Stimulated activated CD4-positive, alpha-beta T cell treated with anti-CD3 and anti-CD28 coated beads, Interleukin-2, amount 100 ng/mL, for 4 hours (primary cell): ENCODE measurements at places on chromosomes 16 and 17.
A peak's percentile ranks its signal among the peaks of the same experiment; 100 is the strongest.

DNA sequence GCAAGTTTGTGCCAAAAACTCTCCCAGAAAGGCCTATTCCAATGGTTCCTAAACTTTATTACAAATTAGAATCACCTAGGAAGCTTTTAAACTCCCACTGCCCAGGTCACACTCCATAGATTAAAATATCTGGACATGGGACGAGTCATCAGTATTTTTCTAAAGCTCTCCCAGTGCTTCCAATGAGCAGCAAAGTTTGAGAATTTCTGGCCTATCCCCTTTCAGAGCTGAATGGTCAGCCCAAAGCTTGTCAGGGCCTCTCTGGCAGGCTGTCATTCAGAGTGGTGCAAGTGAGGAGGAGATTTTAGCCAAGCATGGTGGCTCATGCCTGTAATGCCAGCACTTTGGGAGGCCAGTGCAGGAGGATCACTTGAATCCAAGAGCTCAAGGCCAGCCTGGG, 2.4 kb downstream of the BCL6B start:
- no peak for DNase-seq

- DNase-seq, result no peak
Measured at GRCh38 chr17:38725066-38725465, 5.1 kb upstream of the CISD3 start.

DNA sequence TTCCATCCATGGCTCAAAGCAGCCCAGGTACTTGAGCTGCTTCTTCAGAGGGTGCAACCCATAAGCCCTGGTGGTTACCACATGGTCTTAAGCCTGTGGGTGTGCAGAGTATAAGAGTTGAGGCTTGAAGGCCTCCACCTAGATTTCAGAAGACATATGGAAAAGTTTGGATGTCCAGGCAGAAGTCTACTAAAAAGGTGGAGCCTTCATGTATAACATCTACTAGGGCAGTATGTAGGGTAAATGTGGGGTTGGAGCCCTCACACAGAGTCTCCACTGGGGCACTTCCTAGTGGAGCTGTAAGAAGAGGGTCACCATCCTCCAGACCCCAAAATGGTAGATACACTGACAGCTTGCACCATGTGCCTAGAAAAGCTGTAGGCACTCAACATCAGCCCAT, 120.9 kb downstream of the HS3ST3A1 start:
- DNase-seq, result no peak

GRCh38 chr17:77494664-77495435, 354.1 kb downstream of the SEC14L1 start:
- DNase-seq, result peak; percentile 55

GRCh38 chr17:32634167-32634566, 147.4 kb downstream of the CDK5R1 start:
- DNase-seq, result no peak

DNA sequence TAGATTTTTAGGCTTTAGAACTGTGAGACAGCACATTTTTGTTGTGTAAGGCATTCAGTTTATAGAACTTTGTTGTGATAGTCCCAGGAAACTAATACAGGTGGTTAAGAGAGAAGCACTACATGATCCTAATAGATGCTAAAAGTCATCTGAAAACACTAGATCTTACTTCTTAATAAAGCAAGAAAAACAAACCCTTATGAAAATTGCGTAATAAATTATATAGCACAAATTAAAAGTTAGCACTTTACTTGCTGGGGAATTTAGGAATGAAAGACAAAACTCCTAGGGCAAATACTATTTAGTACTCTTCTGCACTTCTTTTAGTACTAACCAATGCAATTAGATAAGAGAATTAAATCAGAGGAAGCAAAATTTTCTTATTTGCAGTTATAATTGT, 163.3 kb upstream of the SHISA6 start:
- DNase-seq, result no peak

DNA sequence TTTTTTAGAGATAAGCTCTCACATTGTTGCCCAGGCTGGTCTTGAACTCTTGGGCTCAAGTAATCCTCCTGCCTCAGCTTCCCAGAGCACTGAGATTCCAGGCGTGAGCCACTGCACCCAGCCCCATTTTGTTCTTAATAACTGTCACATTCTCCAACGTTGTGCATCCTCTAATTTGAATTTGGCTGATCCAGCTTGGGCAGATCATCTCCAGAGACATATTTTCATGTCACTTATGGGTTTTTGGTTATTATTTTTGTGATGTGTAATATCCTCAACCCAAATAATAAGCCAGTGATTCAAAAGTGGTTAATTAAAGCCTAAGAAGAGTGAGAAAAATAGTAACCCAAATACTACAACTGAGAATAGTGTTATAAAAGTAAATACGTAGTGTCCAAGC, 16.2 kb upstream of the COL1A1 start:
- no peak for DNase-seq

DNA sequence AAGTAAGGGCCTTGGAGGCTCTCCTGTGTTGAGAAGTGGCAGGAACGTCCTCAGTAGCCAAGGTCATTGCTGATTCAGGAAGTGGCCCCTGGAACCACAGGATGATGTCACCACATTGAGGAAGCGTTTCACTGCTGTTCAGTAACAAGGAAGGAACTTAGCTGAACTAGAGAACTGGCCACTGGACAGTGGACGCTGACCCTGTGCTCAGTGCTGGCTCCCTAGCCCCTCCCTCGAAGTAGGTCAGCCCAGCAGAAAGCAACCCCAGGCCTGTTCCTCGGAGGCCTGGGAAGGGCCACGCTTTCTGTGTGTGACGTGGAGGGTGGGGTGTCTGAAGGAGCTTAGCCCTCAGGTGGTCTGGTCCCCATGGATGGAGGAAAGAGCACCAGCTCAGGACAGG, 58.3 kb downstream of the B9D1 start:
- DNase-seq, result no peak
